Right ventricle myocardium inferior (tissue), 1 donor: ENCODE measurements at places on chromosomes 3 and 15. TPM values are rescaled to one million over a fixed set of nuclear protein-coding genes. Genes with fewer than 3 reads are reported as not detected.

OSBPL10 gene
- 6.6 TPM for total RNA-seq

OXTR gene
- 0.32 TPM for total RNA-seq

NEO1 gene
- 13.4 TPM for total RNA-seq

FYTTD1 gene
- total RNA-seq = 65.2 TPM

ZNF662 gene
- 4.1 TPM for total RNA-seq
